ENCODE measurements at places on chromosomes 11 and 22.
A peak's percentile ranks its signal among the peaks of the same experiment; 100 is the strongest.

- DNase-seq, result no peak
Measured at GRCh38 chr11:93653080-93653479, 8.4 kb upstream of the CEP295 start.

GRCh38 chr11:12160680-12161079 lies 50.3 kb downstream of the MICAL2 start:
- DNase-seq, result no peak

DNA sequence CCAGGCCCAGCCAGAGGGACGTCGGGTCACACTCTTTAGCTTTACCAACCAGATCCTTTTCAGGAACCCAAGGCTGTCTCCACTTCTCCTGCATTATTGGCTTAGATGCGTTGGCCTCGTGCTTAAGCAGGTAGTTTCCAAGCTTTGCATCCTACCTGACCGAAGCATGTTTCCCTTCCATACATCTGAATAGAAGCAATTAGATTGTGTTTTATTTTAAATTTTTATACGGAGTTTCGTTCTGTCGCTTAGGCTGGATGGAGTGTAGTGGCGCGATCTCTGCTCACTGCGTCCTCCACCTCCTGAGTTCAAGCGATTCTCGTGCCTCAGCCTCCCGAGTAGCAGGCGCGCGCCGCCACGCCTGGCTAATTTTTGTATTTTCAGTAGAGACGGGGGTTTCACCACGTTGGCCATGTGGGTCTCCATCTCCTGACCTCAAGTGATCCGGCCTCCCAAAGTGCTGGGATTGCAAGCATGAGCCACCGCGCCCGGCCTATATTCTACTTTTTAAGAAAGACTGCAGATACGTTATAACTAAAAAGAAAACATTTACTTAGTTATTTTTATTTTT lies 677 bp downstream of the DYNC2H1 start:
- DNase-seq, result no peak

- DNase-seq, result no peak
Measured at GRCh38 chr11:45001466-45002165, 50.9 kb upstream of the TP53I11 start.

DNA sequence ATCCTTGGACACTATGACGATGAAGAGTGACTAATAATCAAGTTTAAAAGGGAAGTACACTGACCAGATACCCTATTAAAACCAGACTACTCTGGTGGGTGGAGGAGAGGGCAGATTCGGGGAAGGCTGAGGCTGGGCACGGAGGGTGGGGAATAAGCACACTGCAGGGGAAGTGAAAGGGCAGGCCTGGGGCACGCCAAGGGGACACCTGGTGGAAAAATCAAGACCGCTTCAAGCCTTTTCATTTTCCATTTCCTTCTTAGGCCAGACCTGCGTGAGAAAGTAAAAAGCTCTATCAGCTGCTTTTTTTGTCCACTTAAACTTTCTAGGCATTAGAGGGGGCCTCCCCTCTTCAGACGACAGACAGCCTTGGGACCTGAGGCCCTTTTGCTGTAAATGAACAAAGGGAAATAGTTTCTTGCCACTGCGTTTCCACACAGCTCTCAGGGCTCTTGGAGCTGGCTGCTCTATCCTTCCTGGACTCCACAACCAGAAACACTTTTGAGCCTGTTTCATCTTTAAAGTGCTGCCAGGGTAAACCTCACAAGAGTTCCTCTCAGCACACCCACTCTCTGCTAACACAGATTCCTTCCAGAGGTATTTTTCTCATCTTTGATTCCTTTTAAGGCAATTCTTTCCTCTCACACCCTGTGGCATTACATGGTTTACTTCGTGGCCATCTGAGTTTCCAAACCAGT lies 25.0 kb upstream of the SERPIND1 start:
- DNase-seq, result no peak

DNA sequence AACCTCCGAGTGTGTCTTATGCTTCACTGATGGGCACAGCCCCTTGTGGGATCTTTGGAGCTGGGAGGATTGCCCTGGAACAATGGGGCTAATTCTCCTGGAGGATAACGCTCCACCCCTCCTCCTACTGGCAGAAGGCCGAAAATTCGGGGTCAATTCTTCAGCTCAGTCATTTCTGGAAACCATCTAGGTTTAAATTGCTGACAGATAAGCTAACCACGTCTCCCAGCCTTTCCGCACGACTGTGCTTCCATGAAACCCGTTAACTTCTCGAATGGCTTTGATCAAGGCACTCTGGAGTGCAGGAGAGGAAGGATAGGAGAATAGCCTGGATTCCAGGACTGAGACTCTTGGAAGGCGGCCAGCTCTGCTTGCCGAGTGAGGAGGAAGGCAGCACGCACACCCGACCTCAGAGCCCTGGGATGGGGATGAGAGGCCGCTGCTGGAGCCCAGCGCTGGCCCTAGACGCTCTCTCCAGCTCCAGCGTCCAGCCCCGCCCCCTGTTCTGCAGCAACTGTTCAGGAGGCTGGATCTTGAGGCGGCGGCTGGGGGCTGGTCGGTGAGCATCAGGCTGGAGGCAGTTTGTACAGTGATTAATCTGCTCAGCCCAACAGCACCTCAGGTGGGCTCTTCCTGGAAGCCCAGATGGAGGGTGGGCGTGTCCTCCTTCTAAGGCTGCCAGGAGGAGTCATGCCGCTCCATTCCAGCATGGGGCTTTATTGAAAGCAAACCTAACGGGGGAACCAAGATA lies 176.7 kb upstream of the NCAM1 start:
- DNase-seq, result peak; percentile 37

GRCh38 chr11:133520707-133521106 lies 11.6 kb downstream of the OPCML start:
- DNase-seq, result no peak

- DNase-seq, result no peak
Measured at GRCh38 chr11:128948583-128948982, 5.9 kb upstream of the TP53AIP1 start.

DNA sequence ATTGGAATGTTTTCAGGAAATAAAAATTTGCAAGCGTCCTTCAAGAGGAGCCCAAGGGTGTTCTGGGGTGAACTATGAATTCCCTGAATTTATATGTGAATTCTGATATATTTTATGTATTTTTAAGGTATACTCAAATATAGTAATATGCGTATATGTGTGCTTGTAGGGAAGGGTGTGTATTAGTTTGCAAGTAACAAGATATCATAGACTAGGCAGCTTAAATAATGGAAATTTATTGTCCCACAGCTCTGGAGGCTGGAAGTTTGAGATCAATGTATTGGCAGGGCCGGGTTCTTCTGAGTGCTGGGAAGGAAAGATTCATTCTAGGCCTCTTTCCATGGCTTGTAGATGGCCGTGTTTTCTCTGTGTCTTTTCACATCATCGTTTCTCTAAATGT lies 16.2 kb upstream of the SLC6A5 start:
- DNase-seq, result no peak

GRCh38 chr11:130776061-130776419 lies 140.2 kb downstream of the SNX19 start:
- DNase-seq, result no peak

GRCh38 chr11:19392321-19392720 lies 151.6 kb upstream of the E2F8 start:
- no peak for DNase-seq

DNA sequence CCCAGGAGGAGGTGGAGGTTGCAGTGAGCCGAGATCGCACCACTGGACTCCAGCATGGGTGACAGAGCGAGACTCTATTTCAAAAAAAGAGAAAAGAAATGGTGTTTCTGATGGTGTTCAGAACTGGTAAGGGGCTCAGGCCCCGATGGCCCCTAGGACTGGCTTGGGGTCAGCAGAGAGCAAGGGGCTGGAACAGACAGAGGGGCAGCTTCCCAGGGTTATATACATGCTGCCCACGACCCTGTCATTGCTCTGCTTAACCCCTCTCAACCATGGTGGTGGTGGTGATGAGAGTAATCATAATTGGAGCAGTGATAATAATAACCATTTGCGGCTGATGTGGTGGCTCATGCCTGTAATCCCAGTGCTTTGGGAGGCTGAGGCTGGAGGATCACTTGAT lies 79.4 kb downstream of the CEP164 start:
- DNase-seq, result no peak

DNA sequence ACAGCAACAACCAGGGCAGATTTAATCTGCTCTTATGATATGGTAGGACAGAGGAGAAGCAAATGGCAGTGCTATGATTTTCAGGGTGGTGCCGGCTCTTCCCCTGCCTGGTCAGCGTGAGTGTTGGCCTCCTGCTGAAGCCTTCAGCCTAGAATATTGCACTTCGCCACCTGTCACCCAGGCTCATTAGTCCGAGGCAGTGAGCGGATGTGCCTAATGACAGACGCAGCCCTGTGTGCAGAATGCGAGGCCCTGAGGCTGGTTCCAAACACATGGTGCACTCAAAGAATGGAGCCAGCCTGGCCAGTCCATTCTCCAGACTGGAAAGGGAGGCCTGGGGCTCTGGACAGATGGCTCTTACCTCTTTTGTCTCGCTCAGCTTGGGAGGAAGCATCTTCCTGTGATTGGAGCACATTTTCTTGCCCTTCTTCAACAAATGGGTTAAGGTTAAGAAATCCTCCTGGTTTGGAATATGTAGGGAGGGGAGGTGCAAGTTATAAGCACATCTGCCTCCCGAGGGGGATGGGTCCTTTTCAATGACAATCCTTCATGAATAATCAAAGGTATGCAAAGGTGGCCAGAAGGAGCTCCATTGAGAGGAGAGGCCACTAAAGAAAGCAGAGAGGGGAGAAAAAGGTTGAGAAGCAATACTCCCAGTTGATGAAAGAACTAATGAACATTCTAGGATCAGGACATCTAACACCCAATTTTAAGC lies 39.7 kb upstream of the GALNT18 start:
- no peak for DNase-seq

DNA sequence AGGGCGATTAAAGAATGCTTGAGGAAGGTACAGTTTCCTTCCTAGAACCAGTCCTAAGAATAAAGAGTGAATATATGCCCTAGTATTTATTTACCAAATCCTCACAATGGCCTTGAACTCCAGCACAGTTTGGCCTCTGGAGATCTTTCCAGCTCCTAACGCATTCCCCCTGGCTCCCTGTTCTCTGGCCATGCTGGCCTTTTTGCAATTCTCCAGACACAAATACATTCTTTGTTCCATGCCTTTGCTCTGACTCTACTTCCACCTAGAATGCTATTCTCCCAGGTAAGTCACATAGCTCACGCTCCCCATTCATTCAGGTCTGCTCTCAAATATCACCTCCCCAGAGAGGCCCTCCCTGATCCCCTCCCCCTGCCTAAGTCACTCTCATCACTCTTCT lies 3.7 kb upstream of the DGKZ start:
- no peak for DNase-seq

DNA sequence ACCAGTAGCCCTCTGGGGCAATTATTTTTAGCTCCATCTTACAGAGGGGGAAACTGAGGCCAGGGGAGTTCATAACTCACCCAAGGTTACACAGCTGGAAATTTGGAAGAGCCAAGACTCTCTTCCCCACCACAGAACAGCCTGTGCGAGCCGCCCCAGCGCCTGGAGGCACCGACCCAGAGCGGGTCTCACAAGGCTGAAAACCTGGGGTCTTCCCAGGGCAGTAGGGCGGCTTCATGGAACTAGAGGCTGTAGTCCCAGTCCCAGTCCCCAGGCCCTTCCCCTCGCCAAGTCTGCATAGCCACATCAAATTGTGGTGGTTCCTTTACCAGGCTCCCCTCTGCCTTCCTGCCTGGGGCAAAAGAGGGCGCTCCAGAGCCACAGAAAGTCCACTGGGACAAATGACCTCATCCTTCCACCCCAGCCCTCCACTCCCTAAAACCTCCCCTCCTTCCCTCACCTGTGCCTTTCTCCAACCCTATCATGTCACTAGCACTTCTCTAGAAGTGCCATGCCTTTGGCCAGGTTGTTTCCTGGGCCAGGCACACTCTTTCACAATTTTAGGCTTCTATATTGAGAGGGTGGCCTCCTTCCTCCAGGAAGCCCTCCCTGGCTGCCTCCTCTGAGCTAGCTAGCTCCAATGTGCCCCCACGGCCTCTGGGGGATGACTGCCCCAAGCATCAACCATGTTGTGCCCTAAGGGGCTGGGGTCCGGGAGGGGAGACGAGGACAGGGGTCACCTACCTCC lies 15.2 kb upstream of the CDC42EP1 start:
- DNase-seq, result peak; percentile 90

- DNase-seq, result no peak
Measured at GRCh38 chr11:33417121-33417520, 159.9 kb downstream of the HIPK3 start.

GRCh38 chr11:84270466-84270865 lies 984.3 kb upstream of the CCDC90B start:
- DNase-seq, result no peak

DNA sequence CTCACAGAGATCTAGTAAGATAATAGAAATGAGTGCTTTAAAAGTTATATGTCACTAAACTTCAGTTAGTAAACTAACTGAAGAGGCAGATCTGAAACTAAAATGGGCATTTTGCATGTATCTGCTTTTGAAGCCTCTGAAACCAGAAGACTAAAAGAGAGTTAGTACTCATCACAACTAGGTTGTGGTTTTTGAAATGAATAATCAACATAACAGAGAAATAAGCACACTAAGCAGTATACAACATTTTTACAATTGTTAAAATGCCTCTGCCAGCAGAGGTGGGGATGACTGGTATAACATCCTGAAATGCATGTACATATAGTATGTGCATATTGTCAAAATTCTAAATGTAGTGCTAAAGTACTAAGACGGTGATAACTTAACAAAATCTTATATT lies 564.5 kb downstream of the DLG2 start:
- no peak for DNase-seq

DNA sequence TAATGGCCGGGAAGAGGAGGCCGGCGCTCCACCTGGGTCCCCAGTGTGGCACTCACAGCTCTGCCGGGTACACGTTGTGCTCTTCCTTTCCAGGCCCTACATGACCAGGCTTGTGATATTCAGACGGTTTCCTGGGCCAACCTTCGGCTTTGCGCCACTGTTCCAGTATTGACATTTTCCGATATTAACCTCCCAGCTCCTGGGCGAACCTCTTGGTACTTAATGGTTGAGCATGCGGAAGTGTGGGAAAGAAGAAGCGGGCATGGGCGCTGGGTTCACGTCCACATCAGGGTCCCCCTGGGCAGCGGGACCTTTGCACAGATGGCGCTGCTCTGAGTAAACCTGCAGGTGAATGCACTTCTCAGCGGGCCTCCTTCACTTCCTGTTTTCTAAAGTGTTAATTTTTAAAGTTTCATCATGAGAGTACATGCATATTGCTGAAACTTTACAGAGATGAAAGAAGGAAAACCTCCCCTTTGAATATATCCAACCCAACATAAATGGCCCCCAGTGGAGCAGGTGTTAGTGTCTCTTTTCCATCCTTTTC lies 286.7 kb downstream of the TBC1D22A start:
- no peak for DNase-seq

DNA sequence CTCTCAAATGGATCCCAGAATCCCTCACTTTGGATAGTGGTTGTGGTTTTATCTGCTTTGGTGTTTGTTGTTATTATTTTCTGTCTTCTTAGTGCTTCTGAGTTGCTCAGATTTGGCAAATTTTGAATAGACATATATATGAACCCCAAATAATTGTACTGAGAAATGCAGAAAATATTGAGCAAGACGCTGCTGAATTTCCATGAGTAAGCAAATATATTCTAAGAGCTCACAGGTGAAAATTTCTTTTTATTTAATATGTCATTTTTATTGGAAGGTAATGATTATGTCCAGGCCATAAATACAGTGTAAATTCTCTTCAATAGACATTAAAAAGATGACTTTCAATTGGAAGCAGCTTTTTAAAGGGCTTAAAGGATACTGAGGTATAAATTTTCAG lies 152.1 kb downstream of the FAT3 start:
- no peak for DNase-seq

Measured in mucosa of descending colon (tissue), 3 donors.